ENCODE measurements at places on chromosomes 3 and 15. TPM values are rescaled to one million over a fixed set of nuclear protein-coding genes. Genes with fewer than 3 reads are reported as not detected.

GRCh38 chr3:42696356-42697288 is 6.0 kb downstream of the HHATL start:
- no peak overlapping the region for H3K4me3 ChIP-seq
- peaks cover 6% of the 10 kb centered on the region for H3K27me3 ChIP-seq
- no peak for DNase-seq
- no peak overlapping the region for H3K27ac ChIP-seq

DNA sequence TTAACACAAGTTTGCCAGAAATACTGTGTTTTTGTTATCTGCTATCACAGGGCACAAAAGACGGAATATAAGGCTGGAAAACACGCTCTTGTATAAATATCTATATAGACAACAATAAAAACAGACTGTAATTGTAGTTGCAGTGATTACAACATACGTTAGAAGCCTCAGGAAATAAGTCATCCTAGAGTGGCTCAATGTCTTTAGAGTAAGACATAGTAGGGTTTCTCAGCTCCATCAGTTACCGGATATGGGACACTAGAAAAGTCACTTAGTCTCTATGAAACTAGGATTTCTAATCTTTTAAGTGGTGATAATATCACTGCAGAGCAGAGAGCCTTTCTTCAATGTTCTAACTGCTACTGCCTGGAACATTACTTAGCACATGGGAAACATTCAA is 208.8 kb downstream of the STAG1 start:
- DNase-seq, result no peak
- no peaks in the 10 kb centered on the region for H3K27me3 ChIP-seq
- H3K4me3 ChIP-seq, result no peak overlapping the region
- no peaks in the 10 kb centered on the region for H3K36me3 ChIP-seq

GRCh38 chr3:55271549-55271948 is 215.6 kb downstream of the WNT5A start:
- H3K36me3 ChIP-seq, result no peaks in the 10 kb centered on the region
- H3K4me3 ChIP-seq, result no peak overlapping the region
- H3K4me1 ChIP-seq, result no peaks in the 10 kb centered on the region
- no peak for DNase-seq

- no peaks in the 10 kb centered on the region for H3K27me3 ChIP-seq
- no peaks in the 10 kb centered on the region for H3K4me1 ChIP-seq
- no peak overlapping the region for H3K27ac ChIP-seq
- no peak overlapping the region for H3K4me3 ChIP-seq
Observed at GRCh38 chr3:186465508-186465907, 78.7 kb downstream of the CRYGS start.

- no peaks in the 10 kb centered on the region for H3K4me1 ChIP-seq
Observed at GRCh38 chr3:16932877-16933276, 48.1 kb downstream of the PLCL2 start.

DNA sequence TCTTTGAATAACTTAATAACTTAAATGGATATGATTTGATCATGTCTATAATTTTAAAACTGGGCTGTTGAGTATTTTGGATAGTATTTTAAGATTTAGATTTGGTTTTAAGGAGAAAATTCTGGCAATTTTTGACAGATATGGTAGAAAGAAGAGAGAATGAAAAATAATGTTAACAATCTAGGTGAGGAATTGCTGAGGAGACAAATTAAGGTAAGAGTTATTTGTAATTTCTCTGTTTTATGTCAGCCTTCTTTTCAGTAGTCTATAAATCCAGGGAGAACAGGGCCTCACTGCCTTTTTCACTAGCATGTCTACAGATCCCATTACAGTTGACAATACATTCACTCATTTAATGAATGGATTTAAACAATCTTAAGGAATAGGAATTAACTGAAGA is 144.7 kb downstream of the SERPINI1 start:
- no peak overlapping the region for H3K4me3 ChIP-seq
- no peaks in the 10 kb centered on the region for H3K36me3 ChIP-seq
- H3K27me3 ChIP-seq, result no peaks in the 10 kb centered on the region
- peaks cover 5% of the 10 kb centered on the region for H3K4me1 ChIP-seq
- no peak for DNase-seq

DNA sequence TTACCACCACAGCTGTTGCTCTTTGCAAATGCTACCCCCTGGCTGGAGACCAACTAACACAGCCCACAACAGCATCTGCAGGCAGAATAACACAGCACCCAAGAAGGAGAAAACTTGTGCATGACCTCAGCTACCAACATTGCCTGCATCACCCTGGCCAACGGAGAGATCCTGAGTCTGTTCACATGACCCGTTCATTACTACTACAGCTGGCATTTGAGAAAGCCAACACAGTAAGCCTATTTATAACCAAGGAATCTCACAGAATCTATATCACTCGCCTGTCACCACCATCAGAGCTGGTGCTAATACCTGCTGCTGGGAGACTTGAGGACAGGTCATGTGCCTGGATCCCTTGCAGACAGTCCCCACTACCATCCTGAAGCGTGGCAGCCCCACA is 215.2 kb downstream of the POLQ start:
- H3K27me3 ChIP-seq, result no peaks in the 10 kb centered on the region
- no peak overlapping the region for H3K4me3 ChIP-seq
- no peak overlapping the region for H3K27ac ChIP-seq
- no peaks in the 10 kb centered on the region for H3K4me1 ChIP-seq
- no peak for DNase-seq
- no peaks in the 10 kb centered on the region for H3K36me3 ChIP-seq

DNA sequence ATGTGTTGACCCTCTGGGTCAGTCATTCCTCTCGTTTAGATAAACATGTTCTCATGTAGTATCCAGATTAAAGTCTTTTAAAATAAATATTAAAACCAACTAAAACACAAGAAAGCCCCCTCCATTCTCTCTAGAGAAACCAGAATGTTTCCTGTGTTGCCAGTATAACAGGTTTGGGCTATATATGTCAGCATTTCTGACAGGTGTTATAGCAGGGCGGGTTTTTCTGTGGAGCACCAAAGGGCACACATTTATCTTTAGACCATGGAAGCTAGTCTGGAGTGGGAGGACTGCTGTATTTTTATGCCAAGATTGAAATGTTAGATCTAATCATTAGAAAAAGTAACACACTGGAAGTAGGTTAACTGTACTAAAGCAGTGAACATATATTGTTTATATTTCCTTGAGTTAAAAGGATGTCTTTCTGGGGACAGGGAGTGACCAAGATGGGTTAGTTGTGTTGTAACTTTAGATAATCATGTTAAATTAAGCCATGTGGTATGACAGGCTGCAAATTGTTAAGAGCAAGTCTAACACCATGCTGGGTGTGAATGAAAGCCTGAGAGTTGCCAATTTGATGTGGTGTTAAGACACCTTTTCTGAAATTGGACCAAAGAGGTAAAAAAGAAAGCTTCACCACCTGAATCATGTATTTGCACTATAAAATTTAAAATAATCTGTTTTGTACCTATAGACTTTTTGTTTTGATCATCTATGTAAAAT is 15.6 kb downstream of the KCTD6 start:
- no peaks in the 10 kb centered on the region for H3K4me1 ChIP-seq
- no peaks in the 10 kb centered on the region for H3K36me3 ChIP-seq
- no peaks in the 10 kb centered on the region for H3K27me3 ChIP-seq
- no peak for DNase-seq

DNA sequence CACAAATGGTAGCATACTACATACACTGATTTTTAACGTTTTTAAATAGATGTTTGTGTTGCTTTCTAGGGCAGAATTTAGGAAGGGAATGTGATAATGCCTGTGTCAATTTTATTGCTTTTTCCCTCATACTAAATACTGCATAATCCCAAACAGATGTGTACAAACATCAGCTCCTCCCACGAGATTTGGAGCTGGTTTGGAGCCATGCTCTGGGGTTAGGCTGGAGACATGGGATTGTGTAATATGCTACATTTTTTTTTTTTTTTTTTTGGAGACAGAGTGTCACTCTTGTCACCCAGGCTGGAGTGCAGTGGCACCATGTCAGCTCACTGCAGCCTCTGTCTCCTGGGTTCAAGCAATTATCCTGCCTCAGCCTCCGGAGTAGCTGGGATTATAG is 80.1 kb downstream of the EBLN2 start:
- H3K27me3 ChIP-seq, result no peaks in the 10 kb centered on the region
- no peaks in the 10 kb centered on the region for H3K36me3 ChIP-seq
- no peaks in the 10 kb centered on the region for H3K4me1 ChIP-seq
- no peak overlapping the region for H3K27ac ChIP-seq
- no peak overlapping the region for H3K4me3 ChIP-seq

DNA sequence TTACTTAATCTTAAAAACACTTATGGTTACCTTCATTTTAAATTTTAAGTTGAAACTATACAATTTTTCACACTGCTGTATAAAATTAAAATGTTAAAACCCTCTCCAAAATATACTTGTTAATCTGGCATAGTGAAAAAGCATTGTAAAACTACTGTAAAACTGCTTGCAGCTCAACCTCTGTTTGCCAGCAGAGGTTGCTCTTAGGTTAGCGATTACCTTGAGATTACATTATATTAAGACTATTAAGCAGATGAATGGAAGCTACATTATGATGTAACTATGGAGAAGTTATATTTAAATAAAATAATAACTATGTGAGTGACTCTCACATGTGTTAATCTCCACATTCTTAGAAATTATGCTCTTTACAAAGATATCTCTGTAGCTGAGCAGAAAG is 143.6 kb upstream of the SLITRK3 start:
- H3K27ac ChIP-seq, result no peak overlapping the region
- H3K4me3 ChIP-seq, result no peak overlapping the region
- H3K27me3 ChIP-seq, result no peaks in the 10 kb centered on the region
- DNase-seq, result no peak
- H3K4me1 ChIP-seq, result no peaks in the 10 kb centered on the region
- no peaks in the 10 kb centered on the region for H3K36me3 ChIP-seq

DNA sequence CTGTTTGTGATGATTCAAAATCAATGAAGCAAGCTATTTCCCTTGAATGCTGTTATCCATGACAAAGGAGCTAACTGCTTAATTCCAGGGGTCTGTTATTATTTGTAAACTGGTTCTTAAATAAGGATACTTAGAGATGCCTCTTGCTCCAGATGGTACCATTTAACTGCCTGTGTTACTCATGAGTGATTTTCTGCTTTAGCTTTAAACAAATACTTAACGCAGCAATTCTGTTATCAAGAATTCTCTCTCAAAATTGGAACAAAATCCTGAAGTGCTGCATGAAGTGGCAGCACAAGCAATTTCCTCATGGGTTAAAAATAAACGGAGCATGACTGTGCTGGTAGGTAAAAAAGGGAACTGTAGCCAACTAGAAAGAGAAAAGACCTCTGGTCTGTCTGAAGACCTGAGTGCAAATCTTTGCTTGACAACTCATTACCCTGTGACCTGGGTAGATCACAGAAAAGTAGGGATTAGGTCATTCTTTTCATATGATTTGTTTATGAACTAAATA is 62.5 kb upstream of the GBE1 start:
- H3K27ac ChIP-seq, result no peak overlapping the region
- H3K27me3 ChIP-seq, result no peaks in the 10 kb centered on the region
- no peaks in the 10 kb centered on the region for H3K36me3 ChIP-seq
- H3K4me3 ChIP-seq, result no peak overlapping the region
- H3K4me1 ChIP-seq, result no peaks in the 10 kb centered on the region
- DNase-seq, result no peak

GRCh38 chr3:167978486-167978885 is 117.2 kb downstream of the GOLIM4 start:
- no peak overlapping the region for H3K4me3 ChIP-seq
- H3K4me1 ChIP-seq, result no peaks in the 10 kb centered on the region
- H3K27ac ChIP-seq, result no peak overlapping the region
- DNase-seq, result no peak
- H3K27me3 ChIP-seq, result no peaks in the 10 kb centered on the region

DNA sequence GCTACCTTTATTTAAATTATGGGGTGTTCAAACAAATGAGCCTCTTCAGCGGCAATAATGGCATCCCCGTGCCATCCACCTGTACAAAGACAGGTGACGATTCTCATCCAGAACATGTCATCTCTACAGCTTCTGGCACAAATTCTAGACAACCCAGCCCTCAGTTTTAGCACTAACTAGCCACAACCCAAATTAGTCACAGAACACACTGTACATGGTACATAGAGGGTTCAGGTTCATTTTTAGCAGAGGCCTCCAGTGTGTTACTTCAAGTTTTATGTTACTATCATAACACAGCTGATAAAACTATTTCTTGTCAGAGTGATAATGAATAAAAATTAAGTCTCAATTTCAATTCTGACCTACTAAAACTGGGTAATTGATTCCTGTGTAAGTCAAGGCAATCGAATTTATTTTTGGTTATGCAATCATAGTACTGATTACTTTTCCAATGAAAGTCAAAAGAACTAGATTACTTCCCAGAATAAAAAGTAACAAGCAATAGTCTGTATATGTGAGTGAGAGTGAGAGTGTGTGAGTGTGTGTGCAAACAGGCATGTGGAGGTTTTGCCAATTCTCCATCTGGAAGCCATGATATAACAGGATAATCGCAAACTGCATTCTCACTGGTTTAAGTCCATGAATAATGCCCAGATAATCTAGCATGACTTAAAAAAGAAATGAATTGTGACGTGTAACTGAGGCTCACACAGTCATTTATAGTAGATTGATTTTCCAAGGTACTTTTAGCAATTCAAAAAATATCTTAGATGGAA is 37.4 kb downstream of the SHQ1 start:
- H3K27ac ChIP-seq, result no peak overlapping the region
- H3K4me1 ChIP-seq, result no peaks in the 10 kb centered on the region
- DNase-seq, result no peak
- H3K4me3 ChIP-seq, result no peak overlapping the region
- no peaks in the 10 kb centered on the region for H3K27me3 ChIP-seq

DNA sequence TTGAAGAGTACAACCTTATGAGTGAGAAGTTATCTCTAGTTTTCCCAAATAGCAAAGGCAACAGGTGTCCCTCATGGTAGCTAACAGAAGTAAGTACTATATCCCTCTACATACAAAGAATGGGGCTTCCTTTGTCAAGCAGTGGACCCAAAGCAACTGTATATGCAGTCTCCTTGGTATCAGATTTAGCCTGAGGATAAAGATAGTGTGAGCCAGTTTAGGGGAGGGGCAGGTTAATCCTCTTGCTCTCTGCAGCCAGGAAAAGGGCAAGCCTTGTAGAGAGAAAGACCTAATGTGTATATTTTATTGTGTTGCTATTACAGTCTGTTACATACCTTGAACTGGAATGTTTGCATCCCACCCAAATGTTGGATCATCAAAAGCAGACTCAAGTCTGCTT is 117.9 kb upstream of the COL8A1 start:
- H3K4me1 ChIP-seq, result no peaks in the 10 kb centered on the region
- H3K27ac ChIP-seq, result no peak overlapping the region
- DNase-seq, result no peak
- H3K27me3 ChIP-seq, result no peaks in the 10 kb centered on the region

- peak overlapping the region; percentile 93 for H3K27ac ChIP-seq
- H3K4me1 ChIP-seq, result peaks cover 40% of the 10 kb centered on the region
- no peak for DNase-seq
- no peaks in the 10 kb centered on the region for H3K36me3 ChIP-seq
- H3K27me3 ChIP-seq, result no peaks in the 10 kb centered on the region
Observed at GRCh38 chr3:100260081-100260684, 609 bp upstream of the TBC1D23 start.

GRCh38 chr3:80535286-80535685 is 767.5 kb upstream of the ROBO1 start:
- H3K36me3 ChIP-seq, result no peaks in the 10 kb centered on the region
- peaks cover 3% of the 10 kb centered on the region for H3K4me1 ChIP-seq
- DNase-seq, result no peak
- no peaks in the 10 kb centered on the region for H3K27me3 ChIP-seq
- H3K27ac ChIP-seq, result no peak overlapping the region
- no peak overlapping the region for H3K4me3 ChIP-seq

- no peak overlapping the region for H3K4me3 ChIP-seq
- H3K27me3 ChIP-seq, result no peaks in the 10 kb centered on the region
- no peaks in the 10 kb centered on the region for H3K36me3 ChIP-seq
Observed at GRCh38 chr3:160577556-160578195, 12.3 kb upstream of the KPNA4 start.

Gene GP5
- 0.02 TPM for polyA plus RNA-seq

Gene TNNC1
- polyA plus RNA-seq, result 0.35 TPM

Gene SYNPR
- not detected for polyA plus RNA-seq

Gene FHIT
- 5.0 TPM for polyA plus RNA-seq
